ENCODE measurements at places on chromosomes 12 and 14.

DNA sequence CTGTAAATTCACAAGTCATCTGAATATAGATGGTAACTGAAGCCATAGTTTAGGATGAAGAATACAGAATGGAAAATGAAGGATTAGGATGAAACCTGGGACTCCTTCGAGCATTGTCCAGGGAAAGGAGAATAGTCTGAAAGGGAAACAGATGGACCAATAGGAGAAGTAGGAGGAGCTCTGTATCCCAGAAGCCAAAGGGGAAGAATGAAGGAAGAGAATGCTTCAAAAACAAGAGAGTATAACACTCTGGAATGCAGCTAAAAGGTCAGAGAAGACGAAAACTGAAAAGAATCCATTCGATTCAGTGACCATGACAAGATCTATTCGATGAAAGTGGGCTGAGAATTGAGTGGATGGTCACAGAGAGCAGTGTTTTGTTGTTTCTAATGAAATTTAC lies 1.0 kb downstream of the GMFB start:
- DNase-seq = peak; percentile 41

GRCh38 chr14:104530646-104531045 lies 48.9 kb upstream of the C14orf180 start:
- no peak for DNase-seq

DNA sequence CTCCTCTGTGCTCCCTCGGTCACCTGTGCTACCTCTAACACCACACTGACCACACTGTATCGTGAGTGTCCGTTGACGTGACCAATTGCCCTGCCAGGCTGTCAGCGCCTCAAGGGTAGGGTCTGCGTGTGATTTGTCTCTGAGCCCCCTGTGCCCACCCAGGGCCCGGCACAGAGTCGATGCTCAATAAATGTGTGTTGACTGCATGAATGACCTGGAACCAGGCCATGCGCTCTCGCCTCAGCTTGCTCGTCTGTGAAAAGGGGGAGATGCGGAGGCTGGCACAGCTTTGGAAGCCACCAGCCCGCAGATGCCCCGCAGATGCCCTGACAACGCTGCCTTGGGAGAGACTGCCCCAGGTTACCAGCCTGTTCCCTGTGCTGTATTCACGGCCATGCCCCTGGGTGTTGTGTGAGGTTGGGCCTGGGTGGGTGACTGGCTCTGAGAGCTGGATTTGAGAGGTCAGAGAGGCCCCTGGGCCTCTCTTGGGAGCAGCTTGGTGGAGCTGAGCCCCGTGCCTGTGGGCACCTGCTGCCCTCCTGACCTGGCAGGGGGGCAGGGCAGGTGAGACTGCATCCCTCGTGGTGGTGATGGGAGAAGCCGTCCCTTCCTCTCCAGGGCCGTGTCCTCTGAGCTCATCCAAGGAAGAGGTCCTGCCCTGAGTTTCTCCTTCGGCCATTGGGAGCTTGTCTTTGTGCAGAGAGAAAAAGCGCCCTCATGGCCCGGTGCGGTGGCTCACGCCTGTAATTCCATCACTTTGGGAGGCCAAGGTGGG lies 43.2 kb downstream of the CYP46A1 start:
- DNase-seq = no peak

- no peak for DNase-seq
These were observed at the start of gene FERMT2 for GRCh38 chr14:52950898-52951680. Gene FERMT2, minus strand, starts transcription at chr14:52951050. Its CDS starts 482 bp downstream, at chr14:52950568.

DNA sequence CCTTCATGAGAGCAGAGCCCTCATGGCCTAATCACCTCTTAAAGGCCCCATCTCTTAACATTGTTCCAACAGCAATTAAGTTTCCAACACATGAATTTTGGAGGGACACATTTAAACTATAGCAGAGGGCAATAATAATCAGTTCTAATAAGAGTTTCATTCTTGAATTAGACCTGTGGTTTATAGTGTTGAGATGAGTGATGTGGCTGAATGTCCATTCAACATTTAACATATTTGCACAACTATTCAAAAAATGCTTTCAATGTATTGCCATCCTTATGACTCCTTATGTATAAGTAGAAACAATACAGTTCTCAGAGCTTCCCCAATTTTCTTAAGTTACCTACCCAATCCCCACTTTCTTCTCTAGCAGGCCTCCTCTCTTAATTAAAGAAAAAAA lies 21.5 kb downstream of the KLHL28 start:
- DNase-seq = no peak

- peak; percentile 45 for DNase-seq
These were observed 28.7 kb downstream of the NKX2-8 start for GRCh38 chr14:36553656-36554260.

- DNase-seq = no peak
These were observed 161.8 kb upstream of the IGF1 start for GRCh38 chr12:102642199-102642598.

DNA sequence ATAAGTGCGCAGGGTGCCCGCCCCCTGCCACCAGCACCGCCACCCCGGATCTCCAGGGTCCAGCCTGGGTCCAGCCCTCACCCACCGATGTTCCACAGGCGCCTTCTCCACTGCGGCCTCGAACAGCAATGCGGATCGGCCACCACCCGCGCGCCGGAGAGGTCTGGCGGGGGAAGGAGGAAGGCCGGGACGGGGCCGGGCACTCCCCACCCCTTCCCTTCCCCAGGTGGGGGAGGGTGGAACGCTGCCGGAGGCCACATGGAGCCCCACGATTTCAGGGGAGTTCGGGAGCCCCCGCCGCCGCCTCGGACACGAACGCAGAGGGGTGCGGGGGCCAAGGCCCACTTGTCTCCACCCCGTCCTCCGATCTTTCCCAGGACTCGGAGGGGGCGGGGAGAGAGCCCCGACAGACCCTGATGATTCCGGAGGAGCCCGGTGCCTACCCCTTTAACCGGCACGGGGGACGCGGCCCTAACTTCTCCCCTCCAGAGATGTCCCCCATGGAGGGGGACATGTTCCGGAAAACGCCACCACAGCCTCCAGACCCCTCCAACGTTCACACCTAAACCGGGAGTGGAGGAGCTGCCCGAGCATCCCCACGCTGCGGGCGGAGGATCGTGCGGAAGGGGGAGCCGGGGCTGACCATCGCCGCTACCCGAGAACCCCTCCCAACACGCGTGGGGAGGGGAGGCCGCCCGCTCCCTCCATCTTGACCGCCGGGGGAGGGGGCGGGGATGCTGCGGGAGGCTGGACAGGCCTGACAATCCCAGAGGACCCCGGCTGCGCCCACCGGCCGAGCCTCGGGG lies 1.1 kb downstream of the ATXN2 start:
- peak; percentile 58 for DNase-seq

DNA sequence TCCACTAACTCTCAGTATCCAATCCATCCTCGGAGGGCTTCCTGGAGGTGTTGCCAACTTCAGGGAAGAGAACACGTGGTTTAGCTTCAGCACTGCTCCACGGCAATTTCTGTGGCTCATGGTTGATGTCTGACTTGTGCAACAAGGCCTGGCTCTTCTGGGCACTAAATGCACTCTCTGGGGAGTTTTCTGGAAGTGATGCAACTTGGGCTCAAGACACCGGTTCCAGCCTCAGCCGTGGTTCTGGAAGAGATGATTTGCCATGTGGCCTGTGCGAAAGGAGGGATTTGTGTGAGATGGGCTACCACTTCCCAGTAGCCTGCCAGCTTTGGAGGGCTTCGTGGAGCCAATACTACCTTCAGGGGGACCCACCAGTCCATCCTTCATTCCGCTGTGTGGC lies 118.6 kb upstream of the RTL1 start:
- DNase-seq = no peak

DNA sequence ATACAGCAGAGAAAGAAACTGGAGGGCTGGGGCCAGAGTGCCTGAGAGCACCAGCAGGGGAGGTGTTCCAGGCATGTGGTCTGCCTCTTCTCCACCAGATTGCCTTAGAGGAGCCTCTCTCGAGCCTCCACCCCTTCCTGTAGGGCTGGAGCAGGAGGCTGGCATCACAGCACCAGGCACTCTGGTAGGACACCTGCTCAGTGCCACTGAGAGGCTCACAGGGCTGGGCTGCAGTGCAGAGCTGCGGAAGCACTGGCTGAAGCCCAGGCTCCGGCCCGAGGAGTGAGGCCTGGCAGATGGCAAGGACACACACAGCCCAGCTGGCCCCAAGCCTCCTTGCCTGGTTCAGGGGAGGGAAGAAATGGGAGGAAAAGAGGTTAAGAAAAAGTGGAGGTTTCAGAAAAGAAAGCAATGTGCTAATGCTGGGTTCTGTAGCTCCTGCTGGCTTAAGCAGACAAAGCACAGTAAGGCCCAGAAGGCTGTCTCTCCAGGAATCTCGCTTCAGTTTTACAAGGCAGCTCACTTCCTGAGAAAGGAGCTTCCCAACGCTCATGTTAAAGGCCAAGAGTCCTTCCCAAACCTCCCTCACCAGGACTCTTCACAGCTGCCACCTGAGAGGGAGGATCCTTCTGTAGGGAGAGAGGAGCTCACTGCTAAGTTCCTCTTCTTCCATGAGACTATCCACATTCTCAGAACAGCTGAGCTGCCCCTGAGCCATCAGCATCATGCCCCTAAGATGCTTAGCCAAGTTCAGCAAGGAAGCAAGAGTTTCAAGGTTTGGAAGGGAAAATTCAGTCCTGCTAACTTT lies 23.8 kb downstream of the SPTB start:
- DNase-seq = no peak

DNA sequence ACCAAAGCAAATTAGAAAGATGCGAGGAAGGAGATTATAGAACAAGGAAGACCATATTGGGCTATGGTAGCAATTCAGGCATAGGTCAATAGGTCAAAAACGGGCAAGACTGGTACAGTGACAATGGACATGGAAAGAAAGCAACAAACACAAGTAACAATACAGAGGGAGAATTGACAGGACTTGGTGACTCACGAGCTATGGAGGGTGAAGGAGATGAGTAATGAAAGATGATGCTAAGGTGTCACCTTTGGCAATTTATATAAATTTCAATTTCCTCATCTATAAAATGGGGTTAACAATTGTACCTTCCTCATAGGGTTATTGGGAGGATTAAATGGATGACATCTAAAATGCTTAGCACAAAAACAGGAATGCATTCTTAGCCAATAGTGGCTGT lies 15.1 kb upstream of the DUSP16 start:
- no peak for DNase-seq

GRCh38 chr14:81453166-81453766 lies 53.1 kb upstream of the STON2 start:
- peak; percentile 82 for DNase-seq

DNA sequence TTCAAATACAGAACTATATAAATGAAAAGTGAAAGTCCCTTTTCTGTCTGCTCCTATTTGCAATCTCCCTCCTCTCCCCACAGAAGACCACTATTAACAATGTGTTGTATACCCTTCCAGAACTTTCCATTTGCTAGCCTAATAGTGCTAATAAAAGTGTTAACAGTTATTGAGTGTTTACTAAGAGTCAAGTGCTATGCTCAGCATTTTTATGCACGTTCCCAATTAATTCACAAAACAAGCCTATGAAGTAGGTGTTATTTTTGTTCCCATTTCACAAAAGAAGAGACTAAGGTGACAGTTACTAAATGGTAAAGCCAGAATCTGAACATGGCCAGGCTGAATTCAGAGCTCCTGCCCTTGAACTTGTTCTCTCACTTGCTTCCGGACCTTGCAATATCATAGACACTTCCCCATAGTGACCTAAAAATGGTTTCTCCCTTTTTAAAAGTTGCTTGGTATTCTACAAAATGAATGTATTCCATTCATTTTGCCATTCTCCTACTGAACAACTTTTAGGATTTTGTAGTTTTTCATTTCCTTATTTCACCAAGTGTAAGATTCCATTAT lies 1.6 kb upstream of the PRKAB1 start:
- peak; percentile 65 for DNase-seq

DNA sequence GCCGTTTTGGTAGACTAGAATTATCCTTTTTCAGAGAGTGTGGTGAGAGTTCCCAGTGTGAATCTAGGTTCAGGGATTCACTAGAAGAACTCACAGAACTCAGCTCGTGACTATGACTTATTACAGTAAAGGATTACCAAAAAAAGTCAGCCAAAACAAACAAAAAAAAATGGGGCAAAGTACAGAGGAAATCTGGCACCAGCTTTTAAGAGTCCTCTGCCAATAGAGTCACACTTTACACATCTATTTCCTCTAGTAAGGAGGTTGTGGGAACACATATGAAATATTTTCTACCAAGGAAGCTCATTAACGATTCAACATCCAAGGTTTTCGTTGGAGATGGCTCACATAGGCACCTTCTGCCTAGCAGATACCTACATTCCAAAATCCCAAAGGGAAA lies 28.2 kb downstream of the TSPAN19 start:
- no peak for DNase-seq

- no peak for DNase-seq
These were observed 5.0 kb downstream of the REM2 start for GRCh38 chr14:22887990-22888378.

- no peak for DNase-seq
These were observed 108.8 kb downstream of the SLC25A21 start for GRCh38 chr14:37063467-37064240.

DNA sequence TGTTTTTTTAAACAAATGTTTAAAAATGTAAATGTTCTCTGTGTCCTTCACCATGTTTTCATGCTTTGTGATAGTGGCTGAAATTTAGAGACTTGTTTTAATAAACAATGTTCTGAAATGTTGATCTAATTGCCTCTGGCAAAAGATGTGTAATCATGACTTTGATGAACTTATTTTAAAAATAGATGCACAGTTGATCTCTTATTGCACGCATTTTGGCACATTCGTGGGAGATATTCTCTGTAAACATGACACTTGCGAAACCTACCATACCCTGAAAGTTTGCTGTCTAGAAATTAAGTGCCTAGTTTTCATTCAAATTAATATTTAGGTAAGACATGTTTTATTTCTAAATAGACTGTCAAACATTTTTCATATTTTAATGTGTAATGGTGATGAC lies 119.7 kb upstream of the DNM1L start:
- no peak for DNase-seq
